ENCODE measurements at places on chromosomes 7 and 10.

GRCh38 chr10:58773341-58773740, 260.7 kb downstream of the BICC1 start:
- DNase-seq: no peak

DNA sequence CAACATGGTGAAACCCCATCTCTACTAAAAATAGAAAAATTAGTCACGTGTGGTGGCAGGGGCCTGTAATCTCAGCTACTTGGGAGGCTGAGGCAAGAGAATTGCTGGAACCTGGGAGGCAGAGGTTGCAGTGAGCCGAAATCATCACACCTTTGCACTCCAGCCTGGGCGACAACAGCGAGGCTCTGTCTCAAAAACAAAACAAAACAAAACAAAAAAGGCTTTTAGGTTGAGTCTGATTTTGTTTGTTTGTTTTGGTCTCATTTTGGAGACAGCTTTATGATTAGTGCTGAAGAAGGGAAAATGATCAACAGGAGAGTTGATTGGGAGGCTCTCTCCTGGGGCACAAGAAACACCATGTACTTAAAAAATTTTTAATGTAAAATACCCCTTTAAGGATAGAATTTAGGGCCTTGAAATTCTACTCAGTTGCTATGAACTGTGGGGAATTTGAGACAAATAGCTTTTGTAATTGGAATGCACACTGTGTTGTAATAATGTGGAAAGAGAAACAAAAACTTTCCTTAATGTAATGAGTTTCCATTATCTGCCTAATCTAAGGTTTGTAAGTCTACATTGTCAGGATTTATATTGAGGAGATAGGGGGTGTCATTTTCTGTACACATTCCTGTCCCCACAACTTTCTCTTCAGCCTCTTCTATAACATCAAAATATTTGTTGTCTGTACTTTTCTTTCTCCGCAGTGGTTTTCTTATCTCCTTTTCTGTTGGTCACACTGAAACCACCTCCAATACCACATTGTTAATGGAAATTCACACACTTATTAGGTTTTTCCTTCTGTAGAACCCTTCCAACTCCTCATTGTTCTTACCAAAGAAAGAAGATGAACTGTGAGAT, 41.3 kb downstream of the ARID5B start:
- no peak for DNase-seq

- DNase-seq: no peak
These were observed 47.6 kb downstream of the VOPP1 start for GRCh38 chr7:55524558-55525310.

- no peak for DNase-seq
These were observed 607.2 kb upstream of the MGMT start for GRCh38 chr10:128859738-128860386.

GRCh38 chr10:12844811-12845483, 156.6 kb downstream of the CCDC3 start:
- DNase-seq: no peak

DNA sequence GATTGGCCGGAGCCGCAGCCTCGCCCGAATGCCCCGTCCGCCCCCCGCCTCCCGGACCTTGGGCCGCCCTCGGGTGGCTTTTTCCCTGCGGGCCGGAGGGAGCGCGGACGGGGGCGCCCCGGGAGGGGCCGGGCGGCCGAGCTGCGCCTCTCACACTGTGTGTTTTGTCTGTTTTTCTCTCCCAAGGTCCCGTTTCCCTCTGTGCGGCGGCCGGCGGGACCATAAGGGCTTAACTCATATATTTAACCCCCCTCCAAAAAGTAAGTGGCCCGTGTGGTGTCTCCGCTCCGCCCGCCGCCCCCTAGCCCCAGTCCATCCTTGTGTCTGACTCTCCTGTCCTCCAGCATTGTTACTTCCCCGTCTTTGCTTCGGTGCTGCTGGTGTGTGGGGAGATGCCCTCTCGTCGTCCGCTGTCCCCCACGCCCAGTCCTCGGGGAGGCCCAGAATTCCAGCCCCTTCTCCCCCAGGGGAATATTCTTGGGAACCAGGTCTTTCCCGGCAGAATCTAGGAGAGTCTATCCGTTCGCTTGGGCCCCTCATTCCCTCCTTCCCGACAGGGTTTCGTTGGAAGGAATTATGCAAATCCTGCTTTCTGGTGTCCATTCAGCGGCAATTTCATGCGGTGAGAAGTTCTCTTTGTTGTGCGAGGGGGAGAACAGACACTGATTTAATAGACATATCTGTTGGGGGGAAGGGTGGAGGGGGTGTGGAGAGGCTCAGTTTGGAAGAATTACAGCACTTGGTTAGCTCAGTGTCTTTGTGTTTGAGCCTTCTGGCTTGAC, 1.3 kb downstream of the LCOR start:
- DNase-seq: no peak

DNA sequence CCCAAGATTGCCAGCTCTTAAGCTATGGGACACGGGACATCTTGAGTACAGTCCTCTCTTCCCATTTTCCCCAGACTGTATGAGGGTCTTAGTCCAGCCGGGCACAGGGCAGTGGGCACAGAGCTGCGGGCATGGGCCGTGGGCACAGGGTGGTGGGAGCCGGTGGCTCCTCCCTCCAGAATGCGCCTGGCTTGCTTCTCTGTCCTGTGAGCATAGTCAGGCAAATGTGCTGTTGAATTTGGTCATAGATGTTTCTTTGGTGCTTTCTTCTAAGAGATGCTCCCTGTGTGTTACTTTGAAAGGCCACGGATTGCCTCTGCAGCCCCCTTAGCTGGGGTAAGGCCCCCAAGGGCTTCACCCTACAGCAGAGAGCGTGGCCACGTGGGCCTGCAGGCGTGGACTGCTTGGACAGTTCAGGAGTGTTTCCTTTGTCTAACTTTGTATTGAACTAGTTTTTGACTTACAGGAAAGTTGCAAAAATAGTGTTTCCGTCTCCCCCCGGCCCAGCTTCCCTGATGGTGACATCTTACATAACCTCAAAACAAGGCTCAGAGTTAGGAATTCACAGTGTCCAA, 24.7 kb downstream of the LRRC27 start:
- DNase-seq: no peak
